Fibroblast of skin of left biceps (primary cell): ENCODE measurements at places on chromosomes 6 and 20.

- no peak for DNase-seq
Observed at GRCh38 chr20:63022501-63022900, 15.7 kb upstream of the BHLHE23 start.

DNA sequence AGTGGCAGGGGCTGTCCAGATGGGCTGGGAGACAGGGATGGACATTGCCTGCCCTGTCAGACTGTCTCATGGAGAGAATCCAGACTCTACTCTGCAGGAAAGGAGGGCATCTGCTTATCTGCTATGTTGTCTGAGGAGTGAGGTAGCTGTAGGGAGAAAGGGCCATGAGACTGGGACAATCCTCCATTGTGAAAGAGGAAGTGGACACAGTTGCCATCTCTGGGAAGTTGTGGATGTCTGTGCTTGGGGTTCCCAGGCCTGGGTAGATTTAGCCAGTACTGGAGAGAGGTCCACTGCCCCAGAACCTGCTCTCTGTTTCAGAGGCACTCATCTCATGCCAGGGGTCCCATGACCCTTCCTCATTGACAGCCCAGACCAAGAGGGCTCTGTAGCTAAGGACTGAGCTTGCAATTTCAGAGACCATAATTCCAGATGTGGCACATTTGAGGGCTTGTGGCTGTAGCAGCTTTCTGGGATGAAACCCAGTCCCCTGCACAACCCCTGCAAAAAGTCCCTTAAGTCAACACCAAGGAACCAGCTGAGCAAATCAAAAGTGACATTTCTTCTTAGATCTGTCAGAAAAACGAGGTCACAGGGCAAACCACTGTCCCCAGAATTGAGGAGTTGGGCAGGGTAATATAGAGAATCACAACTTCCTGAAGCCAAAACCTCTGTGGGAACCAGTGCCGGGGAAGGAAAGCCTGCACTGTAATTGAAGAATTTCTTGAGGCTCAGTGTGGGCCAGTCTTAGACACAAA, 4.1 kb upstream of the SIRPG start:
- no peak for DNase-seq

DNA sequence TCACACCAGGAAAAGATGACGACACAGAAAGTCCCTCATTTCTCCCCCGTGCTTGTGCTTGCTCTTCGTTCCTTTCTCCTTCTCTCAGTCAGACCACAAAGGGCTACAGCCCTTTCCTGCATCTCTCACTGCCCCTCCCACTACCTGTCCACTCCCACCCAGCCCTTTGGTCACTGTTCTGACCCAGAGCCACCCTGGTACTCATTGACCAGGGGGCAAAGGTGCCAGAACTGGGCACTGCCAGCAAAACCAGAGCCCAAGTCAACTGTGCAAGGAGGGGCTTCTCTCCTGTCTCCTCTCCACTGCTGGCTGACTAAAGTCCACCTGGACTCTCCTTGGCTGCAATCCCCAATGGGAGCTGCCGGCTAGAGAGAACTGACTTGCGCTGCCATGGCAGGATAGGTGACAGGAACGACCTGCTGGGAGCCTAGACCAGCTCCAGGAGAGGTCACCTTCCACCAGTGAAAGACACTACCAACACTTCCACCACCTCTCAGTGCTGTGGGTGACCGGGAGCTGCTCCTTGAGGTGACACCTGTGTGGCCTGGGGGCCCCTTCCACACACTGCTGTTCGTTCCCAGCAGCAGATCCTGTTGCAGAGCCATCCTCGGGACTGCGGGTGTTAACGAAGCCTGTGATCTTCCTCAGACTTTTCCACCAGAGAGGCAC, 32.8 kb downstream of the KCNK17 start:
- DNase-seq = no peak

GRCh38 chr6:35238843-35239289, 20.7 kb upstream of the ZNF76 start:
- no peak for DNase-seq

GRCh38 chr6:145327586-145327985, 407.7 kb downstream of the EPM2A start:
- DNase-seq = no peak

- no peak for DNase-seq
Observed at GRCh38 chr20:5484346-5484745, 167.6 kb upstream of the PROKR2 start.

GRCh38 chr20:51622004-51622874, 79.7 kb upstream of the NFATC2 start:
- DNase-seq = no peak

GRCh38 chr20:10433014-10433622, 904 bp downstream of the MKKS start:
- no peak for DNase-seq

- DNase-seq = no peak
Observed at GRCh38 chr6:82906489-82906888, 159.2 kb downstream of the UBE3D start.
